ENCODE measurements at places on chromosomes 5 and 9. TPM values are rescaled to one million over a fixed set of nuclear protein-coding genes. Genes with fewer than 3 reads are reported as not detected.

The GABRP gene
- not detected for total RNA-seq

The PLAC8L1 gene
- not detected for total RNA-seq

DNA sequence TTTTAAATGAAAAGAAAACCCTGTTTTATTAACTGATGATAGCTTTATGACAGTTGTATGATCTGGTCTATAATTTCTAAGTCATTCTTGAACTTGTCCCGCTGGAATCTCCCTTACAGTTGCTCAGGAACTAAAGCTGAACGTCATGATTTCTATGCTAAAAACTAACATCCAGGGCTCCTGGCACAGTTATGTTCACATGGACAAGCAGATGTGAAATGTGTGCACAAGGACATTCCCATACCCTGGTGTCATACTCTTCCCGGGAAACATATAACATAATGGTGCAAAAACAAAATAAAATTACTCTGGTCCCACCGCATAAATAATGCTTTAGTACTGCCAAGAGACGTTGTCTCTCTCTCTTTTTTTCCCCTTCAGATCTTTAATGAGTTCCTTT, 134.9 kb downstream of the PRDM6 start:
- no peaks in the 10 kb centered on the region for H3K36me3 ChIP-seq
- no peak overlapping the region for H3K4me3 ChIP-seq
- no peaks in the 10 kb centered on the region for H3K4me1 ChIP-seq
- no peak overlapping the region for H3K27ac ChIP-seq

- no peaks in the 10 kb centered on the region for H3K4me1 ChIP-seq
- H3K36me3 ChIP-seq: no peaks in the 10 kb centered on the region
- H3K4me3 ChIP-seq: no peak overlapping the region
- H3K27ac ChIP-seq: no peak overlapping the region
- no peaks in the 10 kb centered on the region for H3K27me3 ChIP-seq
These were observed 17.7 kb downstream of the TMC1 start for GRCh38 chr9:72538921-72539702.

DNA sequence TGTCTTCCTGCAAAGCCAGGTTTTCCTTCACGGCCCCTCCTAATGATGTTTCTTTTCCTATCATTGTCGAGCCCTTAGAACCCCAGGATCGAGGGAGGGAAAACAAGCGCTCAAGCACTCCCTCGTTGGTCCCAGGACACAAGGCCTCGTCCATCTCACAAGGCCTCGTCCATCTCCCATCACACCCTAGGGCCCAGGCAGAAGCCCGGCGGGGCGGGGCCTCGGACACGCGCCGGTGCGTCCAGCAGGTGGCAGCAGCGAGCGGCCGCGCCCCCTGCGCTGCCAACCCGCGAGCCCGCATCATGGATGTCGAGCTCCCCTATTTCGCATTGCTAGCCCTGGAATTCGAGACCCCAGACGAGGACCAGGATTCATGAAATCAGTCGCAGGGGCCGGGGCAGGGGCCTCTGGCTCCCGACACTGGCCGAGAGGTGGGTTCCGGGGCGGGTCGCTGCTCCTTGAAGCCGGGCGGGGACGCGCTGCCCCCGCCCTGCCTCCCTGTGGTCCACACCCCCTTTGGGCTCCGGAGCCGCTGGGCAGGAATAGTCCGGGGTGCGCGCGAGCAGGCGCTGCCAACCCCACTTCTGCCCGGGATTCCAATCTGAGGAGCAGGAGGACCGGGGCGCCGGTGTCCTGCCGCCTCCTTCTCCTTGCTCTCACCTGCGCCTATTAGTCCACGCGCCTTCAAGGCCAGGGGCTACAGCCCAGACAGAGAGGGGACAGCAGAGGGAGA, at the start of gene ABLIM3:
Gene ABLIM3 (plus strand): TSS at position 270 of the 733 bp plus-strand sequence. CDS start 603 bp downstream, outside the sequence.
- H3K4me3 ChIP-seq: no peak within 1 kb of the TSS
- peak within 1 kb of the TSS; percentile 81 for H3K27ac ChIP-seq
- no peaks in the 10 kb centered on the region for H3K36me3 ChIP-seq
- peak; percentile 30 for DNase-seq

GRCh38 chr5:178387856-178388190, 155.2 kb upstream of the PHYKPL start:
- DNase-seq: peak; percentile 3
- H3K4me1 ChIP-seq: peaks cover 21% of the 10 kb centered on the region
- no peaks in the 10 kb centered on the region for H3K36me3 ChIP-seq
- H3K4me3 ChIP-seq: no peak overlapping the region
- no peak overlapping the region for H3K27ac ChIP-seq

GRCh38 chr5:169831331-169831730, 149.0 kb downstream of the INSYN2B start:
- DNase-seq: no peak
- H3K4me1 ChIP-seq: no peaks in the 10 kb centered on the region
- no peaks in the 10 kb centered on the region for H3K36me3 ChIP-seq

The PCDHA4 gene
- 2.1 TPM for total RNA-seq
